Stimulated activated CD8-positive, alpha-beta memory T cell treated with anti-CD3 and anti-CD28 coated beads, Interleukin-15, amount 100 ng/mL, for 48 hours (primary cell): ENCODE measurements at places on chromosomes 3 and 15.

- no peak for DNase-seq
Measured at GRCh38 chr3:61650276-61650675, 88.9 kb downstream of the PTPRG start.

- DNase-seq = no peak
Measured at GRCh38 chr3:34504775-34505174, 706.3 kb downstream of the PDCD6IP start.

DNA sequence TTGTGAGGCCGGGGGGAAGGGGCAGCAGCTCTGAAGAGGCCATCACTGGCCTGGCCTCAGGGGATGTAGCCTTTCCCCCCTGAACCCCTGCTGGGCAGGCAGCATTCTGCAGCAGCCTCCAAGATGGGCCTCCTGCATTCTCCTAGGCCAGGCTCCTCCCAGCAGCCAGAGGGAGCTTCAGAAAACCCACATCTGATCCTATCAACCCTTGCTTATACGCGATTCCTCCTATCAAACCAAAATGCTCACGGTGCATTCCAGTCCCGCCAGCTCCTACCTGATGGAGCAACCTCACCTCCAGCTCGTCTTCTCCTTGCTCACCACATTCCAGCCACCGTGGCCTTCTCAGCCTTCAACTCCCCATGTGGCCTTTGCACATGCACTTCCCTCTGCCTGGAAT, 85.7 kb downstream of the MEGF11 start:
- no peak for DNase-seq

DNA sequence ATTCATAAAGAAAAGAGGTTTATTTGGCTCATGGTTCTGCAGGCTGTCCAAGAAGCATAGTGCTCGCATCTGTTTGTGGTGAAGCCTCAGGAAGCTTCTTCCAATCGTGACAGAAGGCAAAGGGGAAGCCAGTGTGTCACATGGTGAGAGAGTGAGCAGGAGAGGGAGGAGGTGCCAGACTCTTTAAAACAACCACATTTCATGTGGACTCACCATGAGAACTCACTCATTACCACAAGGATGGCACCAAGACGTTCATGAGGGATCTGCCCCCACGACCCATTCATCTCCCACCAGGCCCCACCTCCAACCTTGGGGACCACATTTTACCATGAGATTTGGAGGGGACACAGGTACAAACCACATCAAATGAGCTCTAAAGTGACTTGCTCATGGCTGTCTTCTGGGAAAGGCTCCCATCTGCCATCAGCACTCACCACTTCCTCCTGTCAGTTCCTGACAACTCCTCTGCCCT, 327.3 kb upstream of the TLE3 start:
- DNase-seq = peak; percentile 15

- DNase-seq = no peak
Measured at GRCh38 chr3:15460891-15461531, 33.6 kb downstream of the EAF1 start.

- DNase-seq = no peak
Measured at GRCh38 chr3:156059950-156060501, 60.4 kb upstream of the KCNAB1 start.

- no peak for DNase-seq
Measured at GRCh38 chr3:123258811-123259420, 57.2 kb downstream of the SEC22A start.

DNA sequence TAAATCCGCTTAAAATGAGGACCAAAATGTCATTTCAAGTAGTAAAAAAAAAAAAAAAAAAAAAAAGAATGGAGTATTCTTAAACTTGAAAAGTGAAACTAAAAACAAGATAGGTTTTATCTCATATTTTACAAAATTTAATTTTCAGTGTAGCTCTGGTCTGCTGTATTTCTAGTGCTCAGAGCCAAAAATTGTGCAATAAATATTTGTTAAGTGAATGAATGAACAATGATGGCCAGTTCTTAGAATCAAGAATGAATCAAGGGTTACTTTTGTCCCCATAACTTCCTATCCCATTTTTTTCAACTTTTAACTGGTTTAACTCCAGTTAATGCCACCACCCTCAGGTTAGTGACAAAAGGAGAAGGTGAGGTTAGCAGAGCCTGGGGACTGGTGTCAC, 214.4 kb downstream of the ABHD5 start:
- DNase-seq = no peak
